Bladder microvascular endothelial cell (primary cell): ENCODE measurements at places on chromosomes 12 and 14. TPM values are rescaled to one million over a fixed set of nuclear protein-coding genes. Genes with fewer than 3 reads are reported as not detected.

The PLA2G1B gene
- total RNA-seq = not detected in 2 replicates

The ANO4 gene
- 0.16 and 0.94 TPM in 2 replicates for total RNA-seq

The NTN4 gene
- total RNA-seq = 334 and 906 TPM in 2 replicates

The TRHDE gene
- not detected in 2 replicates for total RNA-seq

The KCNH3 gene
- 0.06 TPM in 1 of 2 replicates, not detected in the other for total RNA-seq

The KCNK10 gene
- total RNA-seq = not detected in 2 replicates

The PTPN6 gene
- 0.97 and 3.2 TPM in 2 replicates for total RNA-seq

The DEPDC4 gene
- 0.32 and 0.82 TPM in 2 replicates for total RNA-seq

The PRKCH gene
- total RNA-seq = 226 and 458 TPM in 2 replicates

The LRRC10 gene
- total RNA-seq = not detected in 2 replicates

The FGF6 gene
- total RNA-seq = not detected in 2 replicates

The CLEC1B gene
- total RNA-seq = not detected in 2 replicates

The MUCL1 gene
- total RNA-seq = not detected in 2 replicates

The WNT1 gene
- not detected in 2 replicates for total RNA-seq

The RBP5 gene
- 0.32 and 0.38 TPM in 2 replicates for total RNA-seq

The ITGA7 gene
- 0.76 and 0.81 TPM in 2 replicates for total RNA-seq

The NANOG gene
- not detected in 2 replicates for total RNA-seq
